K562 (cell line): ENCODE measurements at places on chromosomes 1 and 21.

GRCh38 chr1:53180226-53180625 is 16.4 kb upstream of the CPT2 start:
- DNase-seq = no peak

DNA sequence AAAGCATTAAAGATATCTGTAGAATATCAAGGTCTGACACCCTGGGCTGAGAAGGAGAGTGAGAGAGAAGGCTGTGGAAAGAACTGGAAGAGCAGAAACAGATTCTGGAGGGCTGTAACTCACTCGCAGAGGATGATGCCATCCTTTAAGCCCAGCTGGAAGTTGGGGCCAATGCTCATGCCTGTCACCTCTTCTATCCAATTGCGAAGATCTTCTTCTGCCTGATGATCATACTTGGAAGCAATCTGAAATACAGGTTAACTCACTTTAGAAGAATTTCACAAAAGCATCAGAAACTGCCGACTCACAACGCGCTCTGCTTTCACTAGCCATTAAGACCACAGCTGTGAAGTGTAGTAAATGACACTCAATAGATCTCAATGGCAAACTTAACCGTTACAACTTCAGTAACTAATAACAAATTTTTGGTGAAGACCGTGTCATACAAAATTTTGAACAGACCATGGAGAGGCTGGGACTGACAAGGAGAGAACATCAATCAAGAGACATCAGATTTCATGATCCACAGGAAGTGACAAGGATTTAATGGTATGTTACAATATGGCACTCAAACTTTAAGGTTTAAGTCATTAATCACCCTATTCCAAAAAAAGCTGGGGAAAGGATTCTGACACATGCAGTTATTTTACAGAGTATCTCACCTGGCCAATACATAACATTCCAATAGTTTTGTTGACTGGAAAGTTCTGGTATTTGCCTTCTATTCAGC is 23.5 kb downstream of the CNN3 start:
- no peak for DNase-seq

GRCh38 chr1:89363196-89363595 is 663 bp upstream of the GBP6 start:
- no peak for DNase-seq

DNA sequence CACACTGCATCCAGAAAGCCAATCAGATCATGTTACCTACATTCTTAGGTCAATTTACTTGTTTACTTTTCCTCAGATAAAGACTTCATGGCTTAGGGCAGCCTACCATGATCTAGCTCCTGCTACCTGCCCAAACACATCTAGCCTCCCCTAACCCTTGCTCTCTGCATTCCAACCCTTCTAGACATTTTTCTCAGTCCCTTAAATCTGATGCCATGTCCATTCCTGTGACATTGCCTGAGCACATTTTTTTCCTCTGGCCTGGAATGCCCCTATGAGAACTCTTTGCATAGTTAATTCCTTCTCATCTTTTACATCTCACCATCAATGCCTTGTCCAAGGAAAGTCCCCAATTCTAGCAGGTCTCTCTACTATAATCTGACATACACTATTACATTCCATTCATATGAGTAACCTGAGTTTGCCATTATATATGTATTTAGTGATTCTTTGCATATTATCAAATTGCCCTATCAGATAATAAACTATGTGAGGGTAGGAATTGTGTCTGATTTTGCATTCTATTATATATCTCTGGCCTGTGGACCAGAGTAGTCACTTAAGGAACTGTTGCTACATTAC is 166.9 kb downstream of the COL11A1 start:
- DNase-seq = no peak

DNA sequence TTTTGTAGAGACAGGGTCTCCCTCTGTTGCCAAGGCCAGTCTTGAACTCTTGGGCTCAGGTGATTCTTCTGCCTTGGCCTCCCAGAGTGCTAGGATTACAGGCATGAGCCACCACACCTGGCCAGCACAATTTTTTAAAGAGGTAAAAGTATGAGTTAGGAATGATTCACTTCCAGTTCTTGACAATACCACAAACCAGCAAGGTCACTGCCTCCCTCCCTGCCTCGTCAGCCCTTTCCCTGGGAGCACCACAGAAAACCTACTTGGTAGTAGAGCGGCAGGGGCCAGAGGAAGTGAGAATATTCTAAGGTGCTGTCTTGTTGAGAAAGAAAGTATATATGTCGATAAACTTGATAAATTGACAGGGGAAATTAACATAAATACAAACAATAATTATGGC is 10.8 kb upstream of the CDA start:
- no peak for DNase-seq

- DNase-seq = no peak
Measured at GRCh38 chr21:14057313-14057712, 153.4 kb downstream of the LIPI start.

- no peak for DNase-seq
Measured at GRCh38 chr1:153629971-153630370, 1.7 kb downstream of the S100A1 start.
